ENCODE measurements at places on chromosomes 3 and 15.

GRCh38 chr15:32828507-32829186 lies 110.8 kb downstream of the GREM1 start:
- DNase-seq, result no peak

DNA sequence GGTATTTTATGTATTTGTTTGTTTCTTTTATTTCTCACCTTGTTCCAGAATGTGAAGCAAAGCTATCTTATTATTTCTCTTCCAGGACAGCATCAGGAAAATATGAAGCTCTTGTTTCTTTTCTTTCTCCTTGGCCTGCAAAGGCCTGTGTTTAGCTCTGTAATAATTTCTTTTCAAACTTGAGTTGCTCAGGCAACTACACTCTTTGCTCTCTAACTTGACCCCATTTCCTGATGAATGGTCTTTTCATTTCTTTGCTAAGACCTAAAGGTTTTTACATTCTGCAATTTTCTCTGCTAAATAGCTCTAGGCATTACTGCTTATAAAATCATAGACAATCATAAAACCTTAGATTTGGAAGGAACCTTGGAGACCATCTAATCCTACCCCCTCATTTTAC lies 26.2 kb upstream of the ZNF770 start:
- DNase-seq, result no peak

DNA sequence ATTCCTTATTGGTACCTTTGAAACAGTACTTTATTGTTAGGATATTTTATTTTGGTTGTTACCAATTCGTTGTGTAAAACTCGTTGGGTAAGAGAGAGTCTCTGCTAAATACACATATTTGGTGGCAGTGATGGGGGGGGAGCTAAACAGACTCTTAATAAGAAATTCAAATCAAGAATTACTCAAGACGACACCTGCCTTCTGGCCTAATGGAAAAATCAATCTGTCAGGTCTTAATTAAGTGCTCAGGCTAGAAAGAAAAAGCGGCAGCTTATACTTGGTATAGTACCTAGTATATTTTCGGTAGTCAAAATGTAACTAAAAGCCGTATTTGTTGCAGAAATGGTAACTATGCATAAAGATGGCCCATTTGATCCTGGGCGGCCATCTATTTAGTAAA lies 18.2 kb downstream of the FOXP1 start:
- no peak for DNase-seq

DNA sequence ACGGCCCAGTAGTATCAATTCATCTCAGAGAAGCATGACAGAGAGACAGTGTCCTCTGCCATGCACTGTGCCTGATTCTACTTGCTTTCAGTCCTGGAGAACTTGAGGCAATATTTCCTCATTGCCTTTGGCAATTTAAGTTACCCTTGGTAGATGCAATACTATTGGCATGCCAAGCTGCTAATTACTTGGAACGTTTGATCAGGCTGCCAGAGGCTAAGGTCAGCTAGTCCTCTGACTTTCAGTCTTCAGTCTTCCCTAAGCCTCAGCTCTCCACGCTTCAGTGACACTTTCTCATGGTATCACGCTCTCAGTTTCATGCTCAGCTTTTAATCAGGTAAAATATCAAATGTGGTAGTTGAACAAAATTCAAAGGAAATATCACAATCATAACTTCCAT lies 13.1 kb upstream of the OSBPL11 start:
- DNase-seq, result no peak

DNA sequence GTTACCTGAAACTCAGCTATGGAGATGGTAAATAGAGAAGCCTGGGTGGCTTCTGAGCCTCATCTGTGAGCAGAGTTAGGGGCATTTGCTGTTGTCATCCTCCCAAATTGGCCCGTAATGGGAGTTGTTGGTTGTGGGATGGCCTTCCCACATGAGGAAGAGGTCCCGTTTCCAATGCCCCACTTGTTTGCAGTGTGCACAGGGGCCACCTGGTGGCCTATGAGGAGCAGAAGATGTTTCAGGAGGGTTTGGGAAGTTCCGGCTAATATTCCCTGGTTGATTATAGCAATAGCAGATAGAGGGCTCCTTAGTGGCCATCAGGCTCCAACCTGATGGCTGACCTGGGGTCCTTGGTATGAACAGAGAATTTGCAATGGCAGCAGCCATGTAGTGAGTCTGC lies 1546.5 kb downstream of the OTOL1 start:
- DNase-seq, result no peak

DNA sequence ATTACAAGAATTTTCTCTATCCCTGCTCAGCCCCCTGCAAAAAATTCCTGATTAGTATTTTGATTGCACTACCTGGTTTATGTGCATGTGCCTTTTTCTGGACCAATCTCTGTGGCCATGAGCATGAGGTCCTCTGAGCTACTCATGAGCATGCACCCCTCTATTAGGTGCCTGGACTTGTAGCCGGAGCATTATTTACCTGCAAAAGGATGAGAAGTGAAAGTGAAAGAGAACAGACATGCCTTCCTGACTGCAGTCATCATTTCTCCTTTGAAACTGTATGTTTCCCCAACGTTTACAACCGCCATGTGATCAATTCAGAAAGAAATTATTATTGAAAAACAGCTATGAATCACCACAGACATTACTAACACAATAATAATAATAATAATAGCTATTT lies 1008.8 kb downstream of the ROBO2 start:
- DNase-seq, result no peak

DNA sequence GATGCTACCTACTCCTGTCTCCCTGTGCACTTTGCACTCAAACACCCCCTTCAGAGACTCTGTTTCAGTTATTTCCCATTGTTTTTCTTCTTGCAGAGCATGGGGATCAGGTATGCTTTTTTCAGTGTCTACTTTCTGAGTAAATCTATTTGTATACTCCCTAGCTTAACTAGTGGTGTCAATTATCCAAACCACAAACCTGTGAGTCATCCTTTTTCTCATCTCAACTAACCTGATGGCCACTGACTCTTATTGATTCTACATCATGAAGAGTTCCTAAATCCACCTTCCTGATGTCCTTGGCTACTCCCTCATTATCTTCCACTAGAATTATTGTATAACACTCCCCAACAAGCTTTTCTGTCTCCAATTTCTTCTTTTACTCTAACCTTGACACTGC lies 68.0 kb downstream of the DIPK2A start:
- no peak for DNase-seq

- DNase-seq, result no peak
Observed at GRCh38 chr15:26632500-26632899, 140.4 kb downstream of the GABRB3 start.

DNA sequence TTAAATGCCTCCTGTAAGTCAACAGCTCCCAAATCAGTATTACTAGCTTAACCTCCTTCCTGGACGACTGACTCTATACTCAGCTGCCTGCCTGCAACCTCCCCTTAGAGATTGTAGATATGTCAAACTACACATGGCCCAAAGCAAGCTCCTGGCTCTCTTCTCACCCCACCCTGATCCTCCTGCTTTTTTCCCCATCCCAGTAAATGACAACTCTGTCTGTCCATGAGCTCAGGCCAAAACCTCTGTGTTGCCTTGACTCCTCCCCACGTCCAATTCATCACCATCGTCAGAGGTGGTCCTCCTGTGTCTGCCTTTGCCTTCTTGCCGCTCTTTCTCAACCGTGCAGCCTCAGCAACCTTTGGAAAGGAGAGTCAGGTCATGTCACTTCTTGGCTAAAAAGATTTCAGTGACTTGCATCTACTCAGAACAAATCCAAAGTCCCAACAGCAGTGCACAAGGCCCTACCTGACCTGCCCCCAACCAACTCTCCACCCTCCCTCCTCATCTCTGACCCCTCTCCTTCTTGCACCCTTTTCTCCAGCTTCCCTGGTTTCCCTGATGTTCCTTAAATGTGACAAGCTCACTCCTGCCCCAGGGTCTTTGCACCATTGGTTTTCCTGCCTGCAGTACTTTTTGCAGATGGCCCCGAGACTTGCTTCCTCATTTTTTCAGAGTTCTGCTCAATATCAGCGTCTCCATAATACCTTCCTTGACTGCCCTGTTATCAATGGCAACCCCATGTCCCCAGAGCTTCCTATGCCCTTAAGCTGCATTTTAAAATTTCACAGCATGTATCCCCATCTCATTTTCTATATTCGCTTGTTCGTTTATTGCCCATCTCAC lies 52.8 kb downstream of the LSM3 start:
- no peak for DNase-seq

DNA sequence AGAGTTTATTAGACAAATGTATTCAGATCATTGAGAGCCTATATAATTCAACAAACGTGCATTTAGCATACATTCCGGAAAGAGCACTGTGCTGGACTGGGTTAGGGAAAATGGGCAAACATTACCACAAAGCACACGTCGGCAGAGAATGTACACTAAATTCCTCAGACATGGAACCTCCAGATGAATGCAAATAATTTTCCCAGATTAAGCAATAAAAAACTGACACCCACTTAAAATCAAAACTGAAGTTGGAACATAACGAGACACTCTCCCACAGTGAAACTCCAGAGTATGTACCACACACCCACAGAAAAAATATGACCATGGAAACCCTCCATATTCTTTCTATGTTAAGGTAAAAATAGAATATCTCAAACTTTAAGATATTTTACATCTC lies 4.8 kb downstream of the SECISBP2L start:
- DNase-seq, result no peak

- no peak for DNase-seq
Observed at GRCh38 chr3:115325539-115325938, 178.5 kb upstream of the ZBTB20 start.

DNA sequence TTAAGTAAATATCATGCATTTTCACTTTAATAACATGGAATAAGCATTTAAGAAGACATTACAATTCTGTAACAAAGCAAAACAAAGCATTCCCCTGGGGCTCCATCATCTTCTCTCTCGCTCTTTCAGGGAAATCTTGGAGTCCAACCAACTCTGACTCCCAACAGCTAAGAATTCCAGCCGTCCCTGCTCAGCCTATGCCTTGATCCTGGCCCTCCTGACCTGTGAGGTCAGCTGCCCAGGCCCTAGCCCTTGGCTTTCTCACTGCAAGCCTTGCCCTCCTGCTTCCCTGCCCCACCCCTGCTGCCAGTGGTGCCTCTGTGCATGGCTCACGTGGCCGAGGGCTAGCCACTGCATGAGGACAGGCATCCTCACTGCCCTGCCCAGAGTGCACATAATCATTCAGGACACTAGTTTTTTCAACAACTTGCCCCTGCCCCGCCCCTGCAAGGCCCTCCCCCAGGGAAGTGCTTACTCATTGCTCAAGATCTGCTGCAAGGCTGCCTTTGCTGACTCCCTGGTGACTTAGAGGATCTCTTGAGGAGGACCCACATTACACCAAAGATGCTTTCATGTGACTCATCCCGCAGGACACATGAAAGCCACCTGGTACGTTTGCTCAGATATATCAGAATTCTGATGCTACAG lies 37.6 kb downstream of the MTMR10 start:
- no peak for DNase-seq

DNA sequence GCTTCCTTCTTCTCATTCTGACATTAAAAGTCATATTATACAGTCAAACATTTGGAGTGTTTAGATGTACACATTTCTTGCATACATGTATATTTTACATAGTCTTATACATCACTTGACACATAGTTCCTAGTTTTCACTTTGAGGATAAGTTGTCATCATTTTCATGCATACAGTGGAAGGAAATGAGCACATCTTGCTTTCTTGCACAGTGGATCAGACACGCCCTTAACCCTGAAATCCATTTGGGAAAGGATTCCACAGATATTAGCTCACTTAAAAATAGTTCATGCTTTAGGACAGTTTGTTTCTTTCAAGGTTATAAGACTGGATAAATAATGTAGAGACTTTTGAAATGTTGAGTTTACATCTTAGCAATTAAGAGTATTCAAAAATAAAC lies 148.6 kb upstream of the MME start:
- DNase-seq, result no peak

DNA sequence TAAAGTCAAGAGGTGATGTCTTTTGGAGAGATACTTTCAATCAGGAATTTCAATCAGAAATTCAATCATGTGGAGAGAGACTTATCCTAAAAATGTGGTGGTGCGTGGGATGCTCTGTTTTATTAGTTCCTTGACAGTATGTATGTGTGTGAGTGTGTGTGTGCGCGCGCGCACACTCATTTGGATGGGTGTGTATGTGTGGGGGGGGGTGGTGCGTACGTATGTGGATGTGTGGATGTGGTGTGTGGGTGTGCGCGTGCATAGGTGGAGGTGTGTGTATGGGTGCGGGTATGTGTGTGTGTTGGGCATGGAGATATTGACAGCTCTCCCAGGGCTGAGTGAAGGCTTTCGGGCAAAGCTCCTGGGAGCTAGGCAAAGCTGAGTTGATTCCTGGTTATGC lies 2.4 kb downstream of the ADIPOQ start:
- DNase-seq, result no peak

DNA sequence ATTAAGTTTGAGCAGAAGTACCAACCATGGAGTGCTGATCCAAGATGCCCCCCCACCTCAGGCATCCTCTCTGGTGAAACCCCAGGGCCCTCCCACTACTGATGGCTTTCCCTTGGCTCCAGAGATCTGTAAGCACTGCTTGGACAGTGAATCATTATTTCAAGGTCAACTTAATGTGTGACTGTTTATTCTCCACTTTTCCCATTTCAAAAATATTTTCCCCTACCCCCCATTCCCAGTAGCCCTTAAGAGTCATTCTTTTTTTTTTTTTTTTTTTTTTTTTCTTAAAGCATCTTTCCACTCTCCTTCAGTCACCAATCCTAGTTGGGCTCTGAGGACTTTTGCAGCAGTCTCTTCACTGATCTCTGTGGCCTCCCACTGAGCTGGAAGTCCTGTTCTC lies 82.6 kb downstream of the PCCB start:
- DNase-seq, result no peak

GRCh38 chr15:77870195-77871065 lies 207.1 kb downstream of the TBC1D2B start:
- peak; percentile 57 for DNase-seq

DNA sequence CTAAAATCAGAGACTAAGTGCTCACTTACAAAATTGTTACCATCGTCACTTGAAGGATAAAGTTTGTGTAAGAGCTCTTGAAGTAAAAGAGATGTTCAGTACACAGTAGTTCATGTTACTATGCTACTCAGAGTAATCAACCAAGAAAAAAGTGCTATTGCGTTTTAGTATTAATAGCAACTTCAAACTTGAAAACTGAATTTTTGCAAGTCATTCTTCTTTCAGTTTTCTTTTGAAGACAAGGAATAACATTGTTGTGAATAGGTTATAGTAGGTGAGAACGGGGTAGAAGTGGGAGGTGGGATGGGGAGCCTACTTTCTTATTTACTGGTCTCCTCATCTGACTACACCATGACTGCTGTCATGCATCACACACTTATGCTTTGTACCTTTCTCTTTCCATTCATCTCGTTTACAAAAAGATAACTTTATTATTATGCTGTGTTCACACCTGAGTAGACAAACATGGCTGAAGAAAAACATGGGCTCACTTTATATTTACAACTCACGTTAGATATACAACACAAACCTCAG lies 39.3 kb upstream of the P3H2 start:
- DNase-seq, result no peak

GRCh38 chr3:173467501-173467900 lies 70.0 kb downstream of the NLGN1 start:
- no peak for DNase-seq

GRCh38 chr3:42140665-42141203 lies 49.6 kb downstream of the TRAK1 start:
- no peak for DNase-seq
